HFFc6 (cell line): ENCODE measurements at places on chromosomes 13 and 19. TPM values are rescaled to one million over a fixed set of nuclear protein-coding genes. Genes with fewer than 3 reads are reported as not detected.

GRCh38 chr19:7676376-7676775, 514 bp upstream of the MCEMP1 start:
- DNase-seq = no peak

DNA sequence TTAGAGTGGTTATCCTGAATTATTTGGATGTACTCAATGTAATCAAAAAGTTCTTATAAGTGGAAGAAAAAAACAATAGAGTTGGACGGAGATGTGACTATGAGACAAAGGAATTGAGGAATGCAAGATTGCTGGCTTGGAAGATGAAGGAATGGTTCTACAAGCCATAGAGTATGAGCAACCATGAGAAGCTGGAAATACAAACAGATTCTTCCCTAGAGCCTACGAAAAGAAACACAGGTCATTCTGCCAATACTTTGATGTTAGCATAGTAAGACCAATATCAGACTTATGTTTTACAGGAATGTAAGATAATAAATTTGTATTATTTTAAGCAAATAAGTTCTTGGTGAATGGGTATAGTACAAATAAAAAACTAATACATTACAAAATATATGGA, 249.2 kb downstream of the DIAPH3 start:
- DNase-seq = peak; percentile 36

DNA sequence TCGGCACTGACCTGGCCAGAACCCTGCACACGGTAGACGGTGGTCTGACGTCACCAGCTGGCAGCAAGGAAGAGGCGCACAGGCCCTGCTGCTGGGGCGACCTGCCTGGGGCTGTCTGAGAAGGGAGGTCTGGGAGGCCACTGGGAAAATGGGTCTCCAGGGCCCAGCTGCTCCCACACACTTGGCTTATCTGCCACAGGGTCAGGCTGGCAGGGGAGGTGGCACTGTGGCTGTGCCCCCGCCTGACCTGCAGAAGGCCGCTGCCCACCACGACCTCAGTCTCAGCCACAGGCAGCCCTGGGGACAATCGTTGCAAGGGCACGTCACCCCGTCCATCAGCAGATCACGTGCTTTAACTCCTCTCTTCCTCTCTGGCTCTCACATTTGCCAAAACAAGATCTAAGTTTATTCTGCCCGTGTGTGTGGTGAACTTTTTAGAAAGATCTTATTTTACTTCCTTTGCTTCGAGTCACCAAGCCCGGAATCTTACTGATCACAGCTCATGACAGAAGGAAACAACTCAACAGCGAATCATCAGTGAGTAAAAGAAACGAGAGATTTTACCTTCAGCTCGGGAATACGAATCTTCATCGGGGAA, 45.2 kb upstream of the RANBP3 start:
- peak; percentile 67 for DNase-seq

DNA sequence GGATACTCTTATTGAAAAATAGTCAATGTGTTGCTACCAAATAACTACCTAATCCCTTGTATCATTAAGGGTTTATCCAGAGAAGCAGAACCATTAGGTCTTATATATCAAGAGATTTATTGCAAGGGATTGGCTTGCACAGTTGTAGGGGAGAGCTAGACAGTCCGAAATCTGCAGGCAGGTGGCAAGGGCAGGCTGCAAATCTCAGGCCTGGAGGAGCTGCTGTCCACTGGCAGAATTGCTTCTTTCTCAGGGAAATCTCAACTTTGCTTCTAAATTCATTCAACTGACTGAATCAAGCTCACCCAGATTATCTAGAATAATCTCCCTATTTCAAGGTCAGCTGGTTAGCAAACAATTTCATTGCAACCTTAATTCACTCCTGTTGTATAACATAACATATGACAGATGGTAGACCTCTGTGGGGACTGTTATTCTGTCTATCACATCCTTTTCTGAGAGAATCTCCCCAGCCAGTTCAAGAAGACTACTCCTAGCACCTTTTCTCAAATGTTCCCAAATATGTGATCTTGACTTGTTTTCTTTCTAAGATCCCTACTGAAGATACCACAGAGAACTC, 194.2 kb downstream of the NHLRC3 start:
- DNase-seq = no peak

GRCh38 chr13:46995874-46996273, 99.0 kb upstream of the HTR2A start:
- DNase-seq = no peak

- peak; percentile 31 for DNase-seq
Observed at GRCh38 chr13:30308548-30308947, 1.2 kb upstream of the KATNAL1 start.

GRCh38 chr19:4279267-4279529, 132 bp downstream of the SHD start:
- DNase-seq = no peak

GRCh38 chr19:5326545-5326944, 14.1 kb downstream of the PTPRS start:
- DNase-seq = no peak

- DNase-seq = no peak
Observed at GRCh38 chr19:44785271-44785670, 7.6 kb downstream of the CBLC start.

DNA sequence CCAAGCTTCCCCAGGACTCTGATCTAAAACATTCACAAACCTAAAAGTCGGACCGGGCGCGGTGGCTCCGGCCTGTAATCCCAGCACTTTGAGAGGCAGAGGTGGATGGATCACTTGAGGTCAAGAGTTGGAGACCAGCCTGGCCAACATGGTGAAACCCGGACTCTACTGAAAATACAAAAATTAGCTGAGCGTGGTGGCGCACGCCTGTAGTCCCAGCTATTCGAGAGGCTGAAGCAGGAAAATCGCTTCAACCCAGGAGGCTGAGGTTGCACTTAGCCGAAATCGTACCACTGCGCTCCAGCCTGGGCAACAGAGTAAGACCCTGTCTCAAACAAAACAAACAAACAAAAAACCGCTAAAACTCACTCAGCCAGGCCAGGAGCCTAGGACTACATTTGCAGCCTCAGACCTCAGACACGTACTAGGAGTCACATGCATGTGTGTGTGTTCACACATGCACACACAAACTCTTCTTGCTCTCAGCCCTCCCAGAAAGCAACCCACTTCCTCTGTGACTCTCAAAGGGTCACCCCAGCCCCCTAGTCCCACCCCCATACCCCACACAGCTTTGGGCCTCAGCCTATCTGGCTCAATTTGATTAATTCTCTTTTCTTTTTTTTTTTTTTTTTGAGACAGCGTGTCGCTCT, 704 bp upstream of the NOTCH3 start:
- no peak for DNase-seq

GRCh38 chr13:113224486-113224885, 15.1 kb downstream of the CUL4A start:
- no peak for DNase-seq

DNA sequence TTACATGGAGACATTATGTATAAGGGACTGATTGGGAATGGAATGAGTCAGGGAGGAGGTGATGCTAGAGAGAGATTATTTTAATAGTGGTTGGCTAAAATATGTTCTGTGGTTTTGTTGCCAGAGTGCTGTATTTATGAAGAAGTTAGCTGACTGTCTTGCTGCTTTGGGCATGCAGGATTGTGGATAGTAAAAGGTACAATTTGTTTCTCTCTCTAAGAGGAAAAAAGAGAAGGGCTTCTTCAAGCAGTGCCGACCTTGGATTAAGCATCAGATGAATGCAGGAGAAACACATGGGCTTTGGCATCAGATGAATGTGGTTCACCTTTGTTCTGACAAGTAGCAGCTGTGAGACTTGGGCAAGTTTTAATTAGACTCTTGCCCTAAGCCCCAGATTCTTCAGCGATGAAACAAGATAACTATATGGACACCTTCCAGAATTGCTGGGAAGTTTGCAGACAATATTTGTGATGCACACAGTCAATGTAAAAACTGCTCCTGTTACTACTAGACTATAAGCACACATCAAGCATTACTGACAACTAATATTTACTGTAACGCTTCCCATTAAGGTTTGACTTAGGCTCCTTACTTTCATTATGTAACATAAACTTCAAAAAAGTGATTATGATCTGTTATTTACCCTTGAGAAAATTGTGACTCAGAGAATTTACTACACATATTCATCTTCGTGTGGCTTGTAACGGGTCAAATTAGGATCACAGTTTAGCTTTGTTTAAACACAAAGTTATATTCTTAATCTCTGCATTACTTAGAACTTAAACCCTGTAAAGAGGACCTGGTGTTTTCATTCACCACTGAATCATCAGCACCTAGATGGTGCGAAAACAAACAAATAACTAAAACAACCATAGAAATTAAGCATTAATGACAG, 824.0 kb downstream of the PCDH9 start:
- peak; percentile 20 for DNase-seq

DNA sequence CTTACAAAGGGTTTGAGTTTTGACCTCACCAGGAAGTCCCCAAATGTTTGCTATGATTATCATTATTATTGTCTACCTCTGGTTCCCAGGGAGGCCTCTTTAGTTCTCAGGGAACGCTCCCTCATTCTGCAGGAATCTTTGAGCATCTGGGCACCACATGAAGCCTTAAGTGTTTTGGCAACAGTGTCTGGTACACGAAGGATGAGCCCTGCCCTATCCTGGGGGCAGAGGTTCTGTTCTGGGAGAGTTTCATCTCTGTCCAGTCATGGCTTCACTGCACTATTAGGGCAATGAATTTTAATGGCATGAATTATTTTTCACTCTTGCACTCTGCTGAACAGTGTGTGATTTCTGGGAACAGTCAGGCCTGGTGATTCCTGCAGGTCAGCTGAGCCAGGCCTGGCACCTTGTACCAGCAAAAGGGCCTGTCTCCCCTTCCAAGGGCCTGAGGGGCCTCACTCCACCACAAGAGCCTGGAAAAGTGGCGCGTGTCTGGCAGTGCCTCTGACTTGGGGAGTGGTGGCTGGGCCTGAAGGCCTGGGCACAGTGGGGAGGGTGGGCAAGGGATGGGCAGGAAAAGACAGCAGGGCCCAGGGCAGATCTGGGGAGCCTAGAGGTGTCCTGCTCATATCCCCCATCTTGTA, 4.6 kb downstream of the FAM187B start:
- peak; percentile 53 for DNase-seq

GRCh38 chr13:93235258-93236015, 8.8 kb downstream of the GPC6 start:
- peak; percentile 60 for DNase-seq

DNA sequence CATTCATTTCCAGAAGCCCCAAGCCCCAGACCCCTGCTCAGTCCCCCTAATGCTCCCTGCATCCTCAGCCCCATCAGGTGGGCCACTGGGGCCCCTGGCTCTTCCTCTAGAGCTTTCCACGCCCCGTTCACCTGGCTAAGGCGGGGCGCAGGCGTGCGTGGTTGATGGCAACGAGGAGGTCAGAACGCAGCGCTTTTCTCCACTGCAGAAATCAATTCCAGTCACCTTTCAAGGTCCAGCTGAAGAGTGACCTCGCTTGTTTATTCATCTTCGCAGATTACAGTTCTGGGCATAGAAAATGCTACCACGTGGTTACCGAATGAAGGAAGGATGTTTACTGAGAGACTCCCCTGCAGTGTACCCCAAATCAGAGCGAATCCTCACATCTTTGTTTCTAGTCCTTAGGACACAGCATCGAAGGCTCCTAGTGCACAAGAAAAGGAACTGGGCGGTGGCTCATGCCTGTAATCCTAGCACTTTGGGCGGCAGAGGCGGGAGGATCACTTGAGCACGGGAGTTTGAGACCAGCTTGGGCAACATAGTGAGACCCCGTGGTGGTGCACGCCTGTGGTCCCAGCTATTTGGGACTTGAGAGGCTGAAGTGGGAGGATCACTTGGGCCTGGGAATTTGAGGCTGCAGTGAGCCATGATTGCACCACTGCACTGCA, 828 bp upstream of the PBX4 start:
- no peak for DNase-seq

DNA sequence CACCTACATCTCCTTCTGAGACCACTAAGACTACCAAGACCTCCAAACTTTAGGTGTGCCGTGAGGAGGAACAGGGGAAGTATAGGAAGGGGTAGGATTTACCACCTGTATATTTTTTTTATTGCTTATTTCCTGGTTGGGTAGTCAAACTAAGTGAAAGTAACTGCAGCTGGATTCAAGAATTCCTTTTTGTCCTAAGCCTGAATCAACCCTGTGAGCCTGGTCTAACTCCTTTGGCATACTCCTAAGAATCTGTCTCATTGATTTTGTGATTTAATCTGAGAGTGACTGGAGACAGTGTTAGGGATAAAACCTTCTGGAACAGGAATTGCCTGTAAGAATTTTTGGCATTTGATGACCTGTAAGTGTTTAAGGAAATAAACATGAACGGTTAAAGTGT, 523.5 kb upstream of the MIR17HG start:
- no peak for DNase-seq

DNA sequence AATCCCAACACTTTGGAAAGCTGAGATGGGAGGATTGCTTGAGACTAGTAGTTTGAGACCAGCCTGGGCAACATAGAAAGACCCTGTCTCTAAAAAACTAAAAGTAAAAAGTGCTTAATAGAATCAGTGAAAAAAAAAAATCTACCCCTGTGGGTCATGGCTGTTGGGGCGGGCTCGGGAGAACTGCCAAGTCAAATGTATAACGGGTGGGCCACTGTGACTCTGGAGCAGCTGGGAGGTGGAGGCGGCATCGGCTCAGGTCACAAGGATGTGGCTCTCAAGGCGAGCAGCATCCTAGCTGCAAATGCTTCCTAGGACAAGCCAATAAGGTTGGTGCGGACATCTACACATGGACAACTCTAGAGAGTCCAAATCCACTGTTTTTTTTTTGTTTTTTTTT, 30.9 kb downstream of the C19orf47 start:
- DNase-seq = no peak

DNA sequence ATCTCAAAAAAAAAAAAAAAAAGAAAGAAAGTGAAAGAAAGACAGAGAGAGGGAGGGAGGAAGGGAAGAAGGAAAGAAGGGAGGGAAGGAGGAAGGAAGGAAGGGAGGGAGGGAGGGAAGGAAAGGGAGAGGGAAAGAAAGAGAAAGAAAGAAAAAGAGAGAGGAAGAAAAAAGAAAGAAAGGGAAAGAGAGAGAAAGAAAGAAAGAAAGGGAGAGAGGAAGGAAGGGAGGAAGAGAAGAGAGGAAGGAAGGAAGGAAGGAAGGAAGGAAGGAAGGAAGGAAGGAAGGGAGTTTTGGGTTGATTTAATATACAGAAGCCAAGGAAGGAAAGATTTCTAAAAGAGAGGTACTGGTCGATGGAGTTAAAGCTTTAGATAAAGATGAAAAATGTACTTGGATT, 28.8 kb downstream of the DEDD2 start:
- DNase-seq = no peak

DNA sequence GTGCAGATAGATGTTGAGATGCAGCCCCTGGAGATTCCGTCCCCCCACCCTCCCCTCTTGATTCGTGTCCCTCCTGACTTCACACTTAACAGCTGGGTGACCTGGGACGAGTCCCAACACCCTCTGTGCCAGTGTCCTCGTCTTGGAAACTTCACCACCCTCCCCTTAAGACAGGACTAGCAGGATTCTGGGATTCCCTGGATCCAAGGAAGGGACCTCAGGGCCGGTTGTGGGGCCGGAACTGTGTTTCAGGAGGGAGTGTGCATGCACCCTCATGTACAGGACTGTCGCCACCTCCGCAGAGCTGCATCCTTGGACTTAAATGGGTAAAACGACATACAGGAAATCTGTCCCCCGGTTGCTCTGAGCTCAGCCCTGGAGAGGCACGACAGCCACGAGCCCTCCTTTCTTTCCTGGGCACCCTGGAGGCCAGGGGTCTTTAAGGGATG, 990 bp downstream of the MYO9B start:
- no peak for DNase-seq

GRCh38 chr13:103250071-103250470, 183.9 kb upstream of the SLC10A2 start:
- DNase-seq = no peak

The CAMSAP3 gene
- not detected in 3 replicates for total RNA-seq

The GJA3 gene
- total RNA-seq = 0.08 and 0.14 TPM in 2 replicates

The COX7A1 gene
- 87.0 to 139 TPM (median 110 TPM) in 3 replicates for total RNA-seq

The AMH gene
- total RNA-seq = 0.63 to 2.5 TPM (median 1.2 TPM) in 3 replicates

The SLC25A30 gene
- 16.4 to 26.1 TPM (median 24.4 TPM) in 3 replicates for total RNA-seq

The ZNF709 gene
- 0.48 to 1.7 TPM (median 1.2 TPM) in 3 replicates for total RNA-seq

The UHRF1 gene
- total RNA-seq = 40.4 to 72.1 TPM (median 70.9 TPM) in 3 replicates
